Activated T-helper 2 cell treated with anti-CD3 and anti-CD28 coated beads, Interferon-gamma antibody, Interleukin-2, Interleukin-4, amounts not matched to agents 10 μg/mL and 5 μg/mL and 100 μg/mL, durations not matched to agents 14 hours and 24 hours and 36 hours (primary cell): ENCODE measurements at places on chromosomes 3 and 15.

DNA sequence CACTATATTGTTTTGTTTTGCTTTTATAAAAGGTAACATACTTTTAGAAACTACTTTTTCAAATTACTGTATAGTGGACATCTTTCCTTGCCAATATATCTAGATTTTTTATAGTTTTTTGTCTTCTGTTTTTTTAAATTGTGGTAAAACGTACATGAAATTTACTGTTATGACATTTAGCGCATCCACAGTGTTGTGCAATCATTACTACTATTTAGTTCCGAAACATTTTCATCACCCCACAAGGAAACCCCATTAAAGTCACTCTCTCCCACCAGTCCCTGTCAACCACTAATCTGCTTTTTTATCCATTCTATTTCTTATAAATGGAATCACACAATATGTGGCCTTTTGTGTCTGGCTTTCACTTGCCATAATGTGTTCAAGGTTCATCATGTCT, 54.8 kb downstream of the TMEM266 start:
- no peak for DNase-seq

- DNase-seq: no peak
Observed at GRCh38 chr3:127676921-127677351, 4.2 kb downstream of the ABTB1 start.

DNA sequence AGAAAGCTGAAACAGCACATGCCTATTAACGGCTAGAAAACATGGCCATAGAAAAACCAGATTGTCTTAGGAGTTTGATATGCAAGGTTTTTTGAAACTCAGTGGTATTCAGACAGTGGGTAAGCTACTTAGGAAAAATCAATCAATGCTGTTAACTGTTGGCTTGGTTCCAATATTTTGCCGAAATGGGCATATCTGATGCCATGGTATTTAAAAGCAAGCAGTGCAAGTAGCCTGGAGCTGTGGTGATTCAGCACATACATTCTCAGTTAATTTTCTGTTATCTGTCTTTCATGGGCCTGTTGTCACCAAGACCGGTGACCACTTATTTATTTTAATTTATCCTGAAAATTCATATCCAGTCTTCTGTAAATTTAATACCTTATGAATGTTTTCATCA, 17.3 kb upstream of the SUCNR1 start:
- no peak for DNase-seq

- no peak for DNase-seq
Observed at GRCh38 chr3:24773798-24774197, 279.1 kb upstream of the THRB start.

- no peak for DNase-seq
Observed at GRCh38 chr3:49793486-49794085, 6.1 kb downstream of the CDHR4 start.

DNA sequence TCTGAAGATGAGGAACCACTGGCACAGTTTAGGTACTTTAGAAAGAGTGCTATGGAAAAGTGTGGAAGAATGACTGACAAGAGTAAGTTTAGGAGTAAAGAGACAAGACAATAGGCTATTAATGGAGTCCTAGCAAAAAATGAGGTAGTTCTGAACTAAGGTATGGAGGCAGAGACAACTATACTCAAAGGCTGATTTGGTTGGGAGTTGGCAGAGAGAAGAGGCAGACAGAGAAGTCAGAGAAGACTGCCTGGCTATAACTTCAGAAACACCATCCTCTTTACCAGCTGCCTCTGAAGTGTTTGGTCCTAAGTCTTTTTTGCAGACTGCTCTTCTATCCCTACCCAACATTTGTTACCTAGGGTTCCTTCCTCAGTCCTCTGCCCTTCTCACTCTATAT, 19.2 kb downstream of the DYNC1LI1 start:
- no peak for DNase-seq

GRCh38 chr3:44510000-44510368, 32.5 kb upstream of the ZNF445 start:
- DNase-seq: no peak

DNA sequence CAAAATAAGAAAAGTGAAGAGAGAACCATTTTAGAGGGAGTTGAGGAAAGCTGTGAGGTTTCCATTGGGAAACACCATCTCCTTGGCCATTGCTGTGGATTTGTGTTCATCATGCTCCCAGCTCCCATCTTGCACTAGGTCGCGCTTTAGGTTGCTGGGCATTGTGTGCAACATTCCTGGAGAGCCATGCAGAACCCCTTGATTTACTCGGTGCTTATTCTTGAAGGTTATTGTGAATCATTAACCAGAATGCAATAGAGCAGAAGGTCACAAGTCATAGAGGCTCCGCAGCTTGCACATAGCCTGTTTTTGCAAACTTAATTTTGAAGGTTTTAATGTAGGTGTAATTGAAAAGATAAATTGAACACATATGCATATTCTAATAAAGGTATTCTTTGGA, 239.2 kb upstream of the IL12A start:
- DNase-seq: no peak

- DNase-seq: no peak
Observed at GRCh38 chr3:112018712-112019111, 15.8 kb upstream of the TMPRSS7 start.

GRCh38 chr15:79496838-79497237, 64.7 kb downstream of the MINAR1 start:
- DNase-seq: no peak

DNA sequence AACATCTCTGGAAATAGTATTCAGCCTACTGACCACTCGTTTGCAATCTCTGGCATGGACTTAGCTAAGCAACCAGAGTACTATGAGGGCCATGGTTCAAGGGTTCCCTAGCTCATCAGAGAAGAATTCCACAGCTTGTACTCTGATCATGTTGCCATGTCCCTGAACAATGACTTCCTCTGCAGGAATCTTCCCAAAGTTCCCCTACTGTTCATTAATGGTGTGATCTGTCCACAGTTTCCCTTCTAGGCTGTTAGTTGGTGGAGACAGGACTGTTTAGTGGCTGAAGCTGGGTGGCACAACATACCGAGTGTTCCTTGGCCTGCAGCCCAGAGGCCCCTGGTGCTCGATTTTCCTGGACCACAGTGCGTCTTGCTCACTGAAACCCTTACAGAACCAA, 44.4 kb upstream of the GALNT15 start:
- no peak for DNase-seq

- no peak for DNase-seq
Observed at GRCh38 chr3:33273628-33274027, 3.6 kb upstream of the FBXL2 start.

- no peak for DNase-seq
Observed at GRCh38 chr3:72597756-72598195, 250.5 kb downstream of the SHQ1 start.

- DNase-seq: no peak
Observed at GRCh38 chr3:5271372-5271683, 83.8 kb downstream of the EDEM1 start.

- no peak for DNase-seq
Observed at GRCh38 chr3:50623840-50624474, 7.0 kb downstream of the MAPKAPK3 start.

DNA sequence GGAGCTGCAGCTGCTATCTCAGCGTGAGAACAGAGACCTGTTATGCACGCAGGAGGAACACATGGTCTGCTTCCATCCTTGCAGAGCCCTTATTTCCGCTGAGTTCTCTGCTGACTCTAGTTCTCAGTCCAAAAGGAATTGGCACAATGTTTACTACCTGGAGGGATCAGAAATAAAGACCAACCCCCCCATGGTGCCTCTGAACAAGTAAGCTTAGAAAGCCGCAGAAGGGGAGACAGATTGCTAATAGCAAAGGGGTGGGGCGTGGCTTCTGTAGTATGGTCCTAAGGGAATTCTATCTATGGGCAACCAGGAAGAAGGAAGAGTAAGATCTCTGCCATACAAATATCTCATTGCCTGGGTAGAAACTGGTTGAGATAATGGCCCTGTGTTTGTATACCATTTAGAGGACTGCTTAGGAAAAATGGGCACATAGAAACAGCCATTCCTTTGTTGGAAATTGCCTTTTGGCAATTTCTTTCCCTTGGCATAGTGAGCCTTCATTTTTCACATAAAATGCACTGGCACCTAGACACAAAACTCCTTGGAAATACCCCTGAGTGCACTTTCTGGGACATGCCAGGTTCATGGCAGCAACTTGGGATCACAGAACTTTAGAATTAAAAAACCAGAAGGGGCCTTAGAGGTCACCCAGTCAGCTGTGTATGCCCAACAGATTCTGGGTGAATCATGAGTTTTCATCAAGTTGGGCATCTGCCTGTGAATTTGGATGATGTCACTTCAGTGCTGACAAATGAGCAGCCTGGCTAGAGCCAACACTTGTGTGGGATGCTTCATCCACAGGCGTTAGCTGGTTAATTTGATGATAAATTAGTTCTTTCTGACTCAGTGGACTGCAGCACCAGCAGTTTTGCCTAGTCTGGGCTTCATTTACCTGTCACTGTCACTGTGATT, 57.4 kb upstream of the STXBP5L start:
- no peak for DNase-seq

DNA sequence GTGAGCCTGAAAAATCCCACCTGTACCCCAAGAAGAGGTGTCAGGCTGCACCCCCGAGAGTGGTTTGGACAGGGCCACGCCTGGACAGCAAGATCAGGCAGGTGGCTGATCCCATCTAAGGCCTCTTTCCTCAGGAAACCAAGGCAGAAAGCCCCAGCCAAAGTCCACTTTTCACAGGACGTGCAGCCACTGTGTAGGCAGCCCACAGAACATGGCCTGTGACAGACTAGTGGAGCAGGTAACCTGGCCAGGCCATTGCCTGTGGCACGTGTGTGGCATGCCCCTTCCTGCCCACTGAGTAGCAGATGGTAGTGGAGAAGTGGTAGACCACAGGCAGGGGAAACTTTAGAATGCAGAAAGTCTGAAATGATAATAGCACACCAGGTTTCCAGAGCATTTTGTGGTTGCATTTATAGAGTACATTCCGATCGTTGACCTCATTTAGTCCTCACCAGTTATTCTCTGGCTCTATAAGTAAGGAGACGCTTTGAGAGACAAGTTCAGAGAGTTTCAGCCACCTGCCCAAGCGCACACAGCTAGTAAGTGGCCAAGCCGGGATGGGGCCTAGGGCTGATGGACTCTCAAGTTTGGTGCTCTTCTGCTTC, 68.7 kb downstream of the AAGAB start:
- no peak for DNase-seq

GRCh38 chr3:53533472-53533871, 39.1 kb downstream of the CACNA1D start:
- DNase-seq: no peak

DNA sequence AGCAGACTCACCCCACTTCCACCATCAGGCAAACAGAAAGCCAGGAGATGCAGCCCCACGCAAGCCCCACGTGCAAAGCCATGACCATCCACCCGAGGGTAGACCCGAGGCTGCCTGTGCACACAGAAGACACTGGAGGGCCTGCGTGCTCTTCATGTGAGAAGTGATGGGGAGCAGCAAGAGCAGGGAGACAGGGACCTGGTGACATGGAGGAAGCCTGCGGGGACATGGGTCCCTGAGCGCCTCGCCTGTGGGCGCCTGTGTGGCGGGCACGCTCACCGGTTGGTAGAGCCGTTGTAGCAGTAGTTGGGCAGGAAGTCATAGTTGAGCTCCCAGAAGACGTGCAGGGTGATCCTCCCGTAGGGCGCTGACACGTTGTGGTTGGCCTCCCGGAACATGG, 65.0 kb downstream of the NIPA2 start:
- DNase-seq: no peak

- no peak for DNase-seq
Observed at GRCh38 chr15:41849204-41849603, 10.6 kb downstream of the PLA2G4B start.

DNA sequence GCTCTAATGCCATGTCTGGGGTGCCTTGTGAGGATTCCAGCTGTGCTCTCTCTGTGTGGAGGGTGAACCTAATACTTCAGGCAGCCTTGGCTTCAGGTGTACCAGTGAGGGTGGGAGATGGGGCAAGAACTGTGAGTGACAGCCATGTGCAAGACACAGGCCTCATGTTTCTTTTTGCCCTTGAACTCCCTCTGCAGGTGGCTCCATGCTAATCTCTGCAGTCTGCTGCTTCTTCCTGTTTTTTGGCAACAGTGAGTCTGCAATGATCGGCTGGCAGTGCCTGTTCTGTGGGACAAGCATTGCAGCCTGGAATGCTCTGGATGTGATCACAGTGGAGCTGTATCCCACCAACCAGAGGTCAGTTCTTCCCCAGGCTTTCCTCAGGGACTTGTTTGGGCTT, 189.3 kb downstream of the SV2B start:
- DNase-seq: no peak

- no peak for DNase-seq
Observed at GRCh38 chr3:115499666-115500065, 123.6 kb upstream of the GAP43 start.

GRCh38 chr3:186671051-186671450, 5.2 kb downstream of the HRG start:
- no peak for DNase-seq

GRCh38 chr15:26103002-26103404, 239.9 kb upstream of the ATP10A start:
- no peak for DNase-seq

DNA sequence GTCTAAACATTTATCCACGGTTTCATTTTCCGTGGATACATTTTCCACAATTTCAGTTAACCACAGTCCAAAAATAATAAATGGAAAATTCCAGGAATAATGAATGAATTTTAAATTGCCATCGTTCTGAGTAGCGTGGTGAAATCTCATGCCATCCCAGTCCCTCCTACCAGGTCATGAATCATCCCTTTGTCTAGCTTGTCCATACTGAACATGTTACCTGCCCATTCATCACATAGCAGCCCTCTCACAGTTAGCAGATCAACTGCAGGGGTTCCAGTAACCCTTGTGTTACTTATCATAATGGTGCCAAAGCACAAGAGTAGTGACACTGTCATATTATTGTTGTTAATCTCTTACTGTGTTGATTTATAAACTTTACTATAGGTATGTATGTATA, 124.5 kb downstream of the GSK3B start:
- no peak for DNase-seq

DNA sequence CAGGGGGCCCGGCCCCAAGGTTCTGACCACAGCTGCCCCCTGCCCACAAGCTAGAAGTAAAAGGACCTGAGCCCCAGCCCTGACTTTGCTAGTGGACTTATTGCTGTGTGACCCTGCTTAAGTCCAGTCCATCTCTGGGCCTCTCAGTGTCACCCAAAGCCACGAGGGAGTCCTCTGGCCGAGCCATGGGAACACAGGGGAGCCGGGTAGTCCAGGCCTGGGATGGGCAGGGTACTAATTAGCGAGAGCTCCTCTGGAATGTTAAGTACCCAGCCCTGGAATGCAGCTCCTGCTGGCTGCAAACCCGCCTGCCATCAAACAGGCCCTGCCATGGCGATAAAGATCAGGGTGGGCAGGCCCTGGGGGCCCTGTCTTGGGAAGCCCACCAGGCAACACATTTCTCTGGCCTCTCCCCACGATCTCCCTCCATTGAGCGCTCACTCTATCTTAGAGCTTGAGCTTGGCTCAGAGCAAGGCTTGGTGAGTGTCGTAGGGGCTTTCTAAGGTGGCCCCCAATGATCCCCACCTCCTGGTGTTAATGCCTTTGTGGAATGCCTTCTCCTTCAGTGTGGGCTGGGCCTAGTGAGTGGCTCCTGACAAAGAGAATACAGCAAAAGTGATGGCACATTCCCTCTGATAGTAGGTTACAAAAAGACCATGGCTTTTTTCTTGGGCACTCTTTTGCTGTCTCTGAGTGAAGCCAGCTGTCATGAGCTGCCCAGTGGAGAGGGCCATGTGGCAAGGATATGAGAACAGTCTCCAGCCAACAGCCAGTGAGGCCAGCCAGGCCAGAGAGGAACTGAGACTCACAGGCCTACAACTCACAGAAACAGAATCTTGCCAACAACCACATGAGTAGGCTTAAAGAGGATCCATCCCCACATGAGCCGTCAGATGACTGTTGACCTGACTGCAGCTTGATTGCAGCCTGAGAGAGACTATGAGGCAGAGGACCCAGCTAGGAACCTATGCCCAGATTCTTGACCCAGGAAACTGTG, 133.1 kb downstream of the SMAD6 start:
- no peak for DNase-seq
